Transverse colon (tissue), 4 donors: ENCODE measurements at places on chromosomes 5 and 9. TPM values are rescaled to one million over a fixed set of nuclear protein-coding genes. Genes with fewer than 3 reads are reported as not detected.

POU5F2 gene
- total RNA-seq, result 4.1 TPM

GHR gene
- total RNA-seq, result 0.40 TPM

DNA sequence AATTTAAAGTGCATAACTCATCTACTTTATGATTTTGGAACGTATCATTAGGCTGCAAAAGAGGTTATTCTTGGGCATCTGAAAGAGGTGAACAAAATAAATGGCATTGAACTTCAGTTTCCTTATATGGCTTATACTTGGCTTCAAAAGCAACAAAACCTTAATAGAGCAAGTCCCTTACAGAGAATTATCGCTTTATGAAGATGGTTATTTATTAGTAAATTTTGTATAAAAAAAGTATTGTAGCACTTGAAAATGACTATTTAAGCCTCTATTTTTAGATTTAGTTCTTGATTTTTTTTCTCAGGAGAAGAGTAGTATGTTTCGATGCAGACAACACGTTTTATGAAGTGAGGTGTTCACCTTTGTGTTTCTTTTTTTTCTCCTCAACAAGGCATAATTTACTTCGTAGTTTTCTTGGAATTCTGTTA is 2.0 kb downstream of the ERBIN start:
- no peak for DNase-seq

C5orf63 gene
- 33.7 TPM for total RNA-seq

CD72 gene
- total RNA-seq, result 21.9 TPM

GRCh38 chr5:42908086-42908485 is 96.4 kb upstream of the SELENOP start:
- DNase-seq, result no peak

HNRNPH1 gene
- 488 TPM for total RNA-seq

DNA sequence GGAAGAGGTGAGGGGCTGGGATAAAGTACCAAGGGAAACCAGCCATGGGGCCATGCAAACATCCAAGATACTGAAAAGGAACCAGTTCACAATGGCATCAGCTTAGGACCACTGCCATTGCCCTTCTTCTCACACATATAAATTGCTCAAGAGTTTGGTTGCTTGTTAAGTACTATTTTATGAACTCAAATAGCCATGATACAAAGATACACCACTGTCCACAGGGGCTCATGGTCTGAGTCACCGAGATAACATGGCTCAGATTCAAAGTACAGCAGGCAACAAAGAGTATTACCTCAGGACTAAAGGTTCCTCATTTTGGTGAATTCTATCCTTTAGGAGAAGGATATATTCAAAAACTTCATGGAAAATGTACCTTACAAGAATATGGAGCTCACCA is 55.6 kb downstream of the FANCC start:
- DNase-seq, result no peak

AIF1L gene
- 0.75 TPM for total RNA-seq

- no peak for DNase-seq
Observed at GRCh38 chr5:107531308-107531707, 139.4 kb downstream of the EFNA5 start.

GRCh38 chr5:158376679-158377078 is 517.7 kb upstream of the CLINT1 start:
- DNase-seq, result no peak

- no peak for DNase-seq
Observed at GRCh38 chr9:79485258-79485657, 86.5 kb upstream of the TLE4 start.

- DNase-seq, result no peak
Observed at GRCh38 chr5:13910637-13911288, 33.7 kb downstream of the DNAH5 start.

GRCh38 chr9:34431667-34432066 is 26.7 kb downstream of the FAM219A start:
- no peak for DNase-seq

FOXD4L6 gene
- total RNA-seq, result not detected

GRCh38 chr5:119054101-119054500 is 16.8 kb upstream of the DMXL1 start:
- DNase-seq, result no peak

DNA sequence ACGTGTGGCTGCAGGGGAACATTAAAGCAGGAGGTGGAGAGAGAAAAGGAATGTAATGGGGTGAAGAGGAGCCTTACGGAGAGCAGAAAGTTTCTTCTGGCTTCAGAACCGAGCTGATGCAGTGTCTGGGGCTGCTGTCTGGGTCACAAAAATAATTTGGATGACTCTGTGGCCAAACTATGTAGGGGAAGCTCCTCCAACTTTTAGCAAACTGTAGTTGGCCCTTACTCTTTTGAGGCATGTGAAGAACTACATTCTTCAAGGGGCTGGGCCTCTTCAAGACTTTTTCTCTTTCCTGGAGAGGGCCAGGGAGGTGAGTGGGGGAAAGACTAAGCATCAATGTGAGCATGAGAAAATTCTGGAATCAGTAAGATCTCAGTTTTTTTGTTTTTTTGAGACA is 31.9 kb upstream of the SPARC start:
- no peak for DNase-seq

GRCh38 chr5:73851471-73852181 is 225.6 kb downstream of the ARHGEF28 start:
- DNase-seq, result no peak

C9orf50 gene
- not detected for total RNA-seq

- DNase-seq, result no peak
Observed at GRCh38 chr9:120030847-120031246, 549.1 kb downstream of the CDK5RAP2 start.

DNA sequence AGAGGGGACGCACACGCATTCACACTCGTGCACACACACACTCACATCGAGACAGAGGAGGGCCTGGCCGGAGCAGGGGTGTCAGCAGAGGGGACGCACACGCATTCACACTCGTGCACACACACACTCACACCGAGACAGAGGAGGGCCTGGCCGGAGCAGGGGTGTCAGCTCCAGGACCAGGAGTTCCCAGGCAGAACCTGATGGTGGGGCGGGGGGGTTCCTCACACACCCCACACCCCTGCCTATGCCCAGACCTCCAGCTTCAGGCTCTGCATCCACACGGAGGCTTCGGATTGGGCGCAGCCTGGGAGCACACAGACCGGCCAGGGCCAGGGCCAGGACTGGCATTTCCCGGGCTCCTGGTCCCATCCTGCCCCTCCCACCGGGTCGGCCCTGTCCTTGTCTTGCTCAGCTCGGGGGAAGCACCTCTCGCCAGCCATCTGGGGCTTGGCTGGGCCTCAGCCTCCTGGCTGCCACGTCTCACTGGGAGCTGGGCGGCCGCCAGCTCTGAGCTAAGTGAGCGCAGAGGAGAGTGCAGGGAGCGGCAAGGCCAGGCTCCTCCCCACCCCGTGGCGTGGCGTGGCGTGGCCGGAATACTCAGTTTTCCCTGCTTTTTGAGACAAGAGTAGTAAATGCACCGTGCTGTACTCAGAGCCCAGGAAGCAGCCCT is 31.3 kb downstream of the ADAMTS2 start:
- DNase-seq, result peak; percentile 57

- DNase-seq, result no peak
Observed at GRCh38 chr5:141760193-141760592, 78.2 kb upstream of the ARAP3 start.
